ENCODE measurements at places on chromosomes 1 and 21.

DNA sequence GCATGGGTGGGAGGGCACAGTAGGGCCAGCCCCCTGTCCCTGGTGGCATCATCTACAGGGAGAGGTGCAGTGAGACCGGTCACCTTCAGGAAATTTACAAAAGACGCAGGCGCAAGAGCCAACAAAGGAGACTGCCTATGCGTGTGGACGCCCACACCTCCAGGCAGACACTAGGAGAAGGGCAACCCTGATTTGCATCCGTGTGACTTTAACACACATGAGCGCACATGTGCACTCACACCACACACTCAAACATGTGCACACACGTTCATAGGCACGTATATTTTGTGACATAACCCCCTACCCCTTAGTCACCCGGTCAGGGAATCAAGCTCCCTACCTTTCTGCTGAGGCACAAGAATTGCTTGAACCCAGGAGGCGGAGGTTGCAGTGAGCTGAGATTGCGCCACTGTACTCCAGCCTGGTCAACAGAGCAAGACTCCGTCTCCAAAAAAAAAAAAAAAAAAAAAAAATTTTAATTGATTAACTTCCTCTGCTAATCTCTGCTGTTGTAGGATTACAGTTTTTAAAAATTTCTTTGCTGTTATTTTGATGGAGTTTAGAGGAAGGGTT, 84.7 kb upstream of the SLC25A33 start:
- no peak for DNase-seq

DNA sequence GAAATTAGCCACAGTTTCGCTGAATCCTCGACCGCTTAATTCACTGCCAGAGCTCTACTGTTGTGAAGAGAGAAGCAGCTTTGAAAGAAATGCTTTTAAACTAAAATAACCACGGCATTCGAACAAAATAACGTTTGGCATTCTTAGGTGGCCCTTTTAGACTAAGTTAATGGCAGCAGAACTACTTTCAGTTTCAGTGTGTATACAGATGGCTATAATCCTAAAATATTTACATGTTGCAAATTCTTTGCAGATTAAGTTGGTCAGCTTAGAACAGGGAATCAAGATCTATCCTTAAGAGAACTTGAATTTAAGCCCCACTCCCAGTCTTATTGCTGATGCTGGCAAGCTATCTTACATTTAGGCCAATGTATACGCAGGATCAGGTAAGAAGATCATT, 62.7 kb downstream of the ADSS2 start:
- no peak for DNase-seq

DNA sequence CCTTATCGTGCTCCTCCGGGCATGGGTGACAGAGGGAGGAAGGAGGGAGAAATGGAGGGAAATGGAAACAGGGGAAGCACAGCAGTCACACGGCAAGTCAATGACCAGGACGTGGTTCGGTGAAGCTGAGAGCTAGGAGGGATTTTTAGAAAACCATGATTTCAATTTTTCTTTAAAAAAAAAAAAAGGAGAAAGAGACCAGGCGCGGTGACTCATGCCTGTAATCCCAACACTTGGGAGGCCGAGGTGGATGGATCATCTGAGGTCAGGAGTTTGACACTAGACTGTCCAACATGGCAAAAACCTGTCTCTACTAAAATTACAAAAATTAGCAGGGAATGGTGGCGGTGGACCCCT, 776 bp upstream of the TNFRSF9 start:
- DNase-seq = no peak

DNA sequence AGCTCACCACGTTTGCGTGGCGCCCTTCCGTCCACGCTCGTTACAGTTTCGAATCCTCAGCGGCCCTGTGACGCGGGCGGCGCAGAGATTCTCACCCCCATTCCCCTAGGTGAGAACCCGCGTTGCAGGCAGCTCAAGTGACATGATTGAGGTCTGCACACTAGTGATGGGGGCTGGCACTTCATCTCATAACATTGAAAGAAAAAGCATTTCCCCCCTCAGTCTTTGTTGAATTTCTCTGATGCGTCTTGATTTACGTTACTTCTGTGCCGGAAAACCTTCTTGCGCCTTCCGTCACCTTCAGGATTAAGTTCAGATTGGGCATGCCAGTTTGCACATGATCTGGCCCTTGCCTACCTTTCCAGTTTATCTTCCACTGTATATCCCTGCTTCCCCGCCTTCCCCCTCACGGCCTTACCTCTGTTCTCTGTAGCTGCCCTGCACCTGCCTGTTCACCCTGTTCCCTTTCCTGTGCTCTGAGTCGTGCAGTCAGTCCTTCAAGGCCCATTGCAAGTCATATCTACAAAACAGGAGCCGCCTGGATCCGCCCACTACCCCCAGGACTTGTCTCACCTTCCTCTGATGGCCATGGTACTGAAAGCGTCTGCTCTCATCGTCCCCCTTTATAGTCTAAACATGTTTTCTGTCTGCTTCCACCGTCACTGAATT, 1.1 kb downstream of the CTPS1 start:
- DNase-seq = peak; percentile 44

DNA sequence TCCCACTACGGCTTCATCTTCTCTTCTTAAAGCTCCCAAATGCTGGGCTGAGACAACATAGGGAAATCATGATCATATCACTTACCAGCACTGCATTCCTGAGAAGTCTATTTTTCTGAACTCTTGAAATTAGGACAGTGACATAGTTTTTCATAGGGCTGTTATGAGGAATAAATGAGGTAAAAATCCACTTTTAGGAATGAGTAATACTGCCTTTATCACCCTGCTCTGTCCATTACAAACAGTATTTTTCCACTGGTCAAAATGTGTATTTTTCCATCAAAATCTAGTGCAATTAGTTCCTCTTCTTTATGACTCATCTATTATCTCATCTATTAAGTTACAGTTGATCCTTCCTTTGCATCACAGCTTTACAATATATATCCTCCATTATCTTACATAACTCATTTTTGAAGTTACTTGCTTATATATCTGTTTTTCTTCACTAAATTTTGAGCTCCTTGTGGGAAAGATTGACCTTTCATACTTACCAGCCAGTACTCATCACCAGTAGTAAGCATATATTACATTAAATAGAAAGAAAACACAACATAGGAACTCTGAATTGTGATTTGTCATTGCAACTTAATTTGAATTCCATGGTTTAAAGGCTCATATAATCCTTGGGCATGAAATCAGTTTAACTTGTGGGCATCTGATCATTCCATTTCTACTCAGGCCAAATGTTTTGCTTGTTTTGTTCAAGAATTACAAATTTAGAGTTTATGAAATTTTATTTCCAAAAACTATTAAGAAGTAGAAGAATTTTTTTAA, 37.1 kb downstream of the PRRX1 start:
- no peak for DNase-seq

DNA sequence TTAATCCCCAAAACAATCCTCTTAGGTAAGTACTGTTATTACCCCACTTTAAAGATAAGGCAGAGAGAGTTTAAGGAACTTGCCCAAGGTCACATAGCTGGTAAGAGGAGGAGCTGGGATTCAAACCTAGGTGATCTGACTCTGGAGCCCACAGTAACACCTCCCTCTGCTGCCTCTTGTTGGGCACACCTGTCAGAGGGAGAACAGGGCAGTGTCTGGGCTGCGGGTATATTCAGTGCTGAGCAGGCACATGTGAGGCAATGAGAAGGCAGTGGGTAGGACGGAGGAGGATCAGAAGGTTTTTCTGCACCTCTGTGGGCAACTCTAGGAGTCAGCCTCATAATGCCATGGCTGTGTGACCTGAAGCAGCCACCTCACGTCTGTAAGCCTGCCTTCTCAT, 1.8 kb downstream of the HPCA start:
- DNase-seq = no peak

DNA sequence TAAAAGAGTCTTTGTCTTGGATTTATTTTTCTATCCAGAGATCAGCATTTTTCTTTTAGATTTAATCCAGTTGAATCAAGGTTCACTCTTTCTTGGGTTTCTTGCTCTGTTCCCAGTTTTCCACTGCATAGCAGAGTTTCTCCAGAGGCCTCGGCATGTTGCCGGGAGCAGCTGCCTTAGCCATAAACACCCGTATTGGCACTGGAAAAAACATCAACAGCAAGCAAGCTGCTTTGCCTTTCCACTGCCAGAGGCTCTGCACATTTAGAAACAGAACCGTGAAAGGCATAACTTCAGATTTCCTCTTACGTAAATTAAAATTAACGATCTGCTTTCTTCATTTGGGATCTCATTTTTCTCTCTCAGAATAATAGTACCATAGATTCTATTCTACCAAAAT, 181.8 kb upstream of the L1TD1 start:
- no peak for DNase-seq

DNA sequence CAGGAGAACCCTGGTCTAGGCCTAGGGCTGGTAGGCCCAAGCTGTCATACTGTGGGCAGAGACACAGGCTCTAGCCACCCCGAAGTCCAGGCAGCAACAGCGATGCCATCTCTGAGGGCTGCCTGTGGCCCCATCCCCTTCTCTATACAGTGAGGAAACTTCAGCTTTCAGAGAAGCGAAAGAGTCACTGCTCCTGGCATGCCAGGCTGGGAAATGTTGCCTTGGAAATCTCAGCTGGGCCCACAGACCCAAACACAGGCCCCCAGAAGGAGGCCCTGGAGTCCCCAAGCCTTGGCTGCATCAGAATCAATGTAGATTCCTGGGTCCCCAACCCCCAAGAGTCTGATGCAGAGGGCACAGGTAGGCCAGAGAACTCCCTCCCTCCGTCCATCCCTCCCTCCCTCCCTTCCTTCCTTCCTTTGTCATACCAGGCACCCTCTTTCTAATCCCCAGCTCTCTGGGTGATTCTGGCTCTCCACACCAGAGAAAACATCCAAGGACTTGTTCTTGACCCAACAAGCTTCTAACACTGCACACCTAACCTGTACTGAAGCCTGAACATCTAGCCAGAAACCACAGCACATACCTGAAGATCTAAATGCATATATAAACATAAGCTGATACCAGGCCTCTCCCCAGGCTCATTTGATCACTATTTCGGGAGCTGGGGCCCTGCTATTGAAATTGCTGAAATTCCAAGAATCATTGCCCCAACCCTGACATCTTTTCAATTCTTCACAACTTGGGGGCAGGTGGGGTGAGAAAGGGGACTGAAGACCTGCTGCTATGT, 143.2 kb upstream of the EDN2 start:
- DNase-seq = no peak

GRCh38 chr1:84202126-84202525, 58.1 kb downstream of the PRKACB start:
- DNase-seq = no peak

DNA sequence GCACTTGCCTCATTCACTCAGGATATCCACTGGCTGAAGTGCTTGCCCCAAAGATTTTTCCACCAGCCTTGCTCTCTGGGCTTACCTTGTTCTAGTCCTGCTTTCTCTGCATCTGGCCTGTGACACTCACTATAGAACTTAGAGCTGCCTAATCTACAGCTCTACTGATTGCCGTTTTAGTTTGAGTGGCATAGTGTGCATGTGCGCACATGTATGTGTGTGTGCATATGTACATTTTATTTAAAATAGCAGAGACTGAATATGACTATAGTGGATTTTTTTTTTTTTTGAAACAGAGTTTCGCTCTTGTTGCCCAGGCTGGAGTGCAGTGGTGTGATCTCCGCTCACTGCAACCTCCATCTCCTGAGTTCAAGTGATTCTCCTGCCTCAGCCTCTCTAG, 92.0 kb upstream of the CCDC190 start:
- DNase-seq = no peak

GRCh38 chr1:42209526-42210251, 45.1 kb upstream of the GUCA2A start:
- DNase-seq = no peak

DNA sequence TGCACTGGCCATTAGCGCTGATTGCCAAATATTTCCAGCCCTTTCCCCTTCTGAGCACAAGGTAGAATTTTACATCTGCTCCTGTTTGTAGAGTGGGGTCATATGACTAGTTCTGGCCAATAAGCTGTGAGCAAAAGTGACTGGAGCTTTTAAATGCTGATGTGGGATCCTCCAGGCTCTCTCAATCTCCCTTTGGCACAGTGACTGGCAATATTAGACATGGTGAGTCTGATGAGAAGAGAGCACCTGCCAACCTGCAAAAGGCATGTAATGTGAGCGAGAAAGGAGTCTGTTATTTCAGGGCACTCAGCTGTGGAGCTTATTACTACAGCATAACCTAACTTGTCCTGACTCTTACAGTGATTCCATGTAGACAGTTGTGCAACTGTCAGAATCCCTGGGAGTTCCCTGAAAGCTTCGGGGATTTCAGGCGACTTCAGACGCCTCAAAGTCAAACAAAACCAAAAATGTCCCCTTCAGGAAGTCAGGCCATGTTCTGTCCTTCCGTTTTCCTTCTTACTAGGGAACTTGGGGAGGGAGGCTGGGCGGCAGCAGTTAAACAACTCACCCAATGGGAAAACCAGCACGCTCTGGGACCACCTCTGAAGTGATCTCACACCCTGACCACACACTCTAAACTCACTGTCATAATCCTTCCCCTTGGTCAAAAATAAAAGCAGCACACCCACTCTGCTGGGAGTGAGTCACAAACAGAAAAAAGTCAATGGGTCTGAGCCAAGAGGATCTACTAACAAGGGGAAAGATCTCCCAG, 3.6 kb upstream of the RASSF5 start:
- DNase-seq = peak; percentile 71

DNA sequence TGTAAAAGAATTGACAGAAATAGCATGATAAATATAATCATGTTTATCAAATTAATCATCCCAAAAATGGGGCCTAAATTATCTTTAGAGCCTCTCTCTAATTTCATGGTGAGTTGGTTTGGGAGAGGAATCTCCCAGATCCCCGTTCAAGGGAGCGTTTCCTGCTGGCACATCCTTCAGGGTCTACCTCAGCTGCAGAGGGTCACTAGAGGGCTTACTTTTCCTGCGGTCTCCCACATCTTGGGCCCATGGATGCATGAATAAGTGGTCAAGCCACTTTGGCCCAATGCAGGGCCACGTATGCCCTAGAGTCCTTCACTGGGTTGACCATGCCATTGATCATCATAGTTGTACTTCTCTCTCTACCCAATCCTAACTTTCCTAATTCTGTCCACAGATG, 164.1 kb downstream of the USP25 start:
- DNase-seq = no peak

DNA sequence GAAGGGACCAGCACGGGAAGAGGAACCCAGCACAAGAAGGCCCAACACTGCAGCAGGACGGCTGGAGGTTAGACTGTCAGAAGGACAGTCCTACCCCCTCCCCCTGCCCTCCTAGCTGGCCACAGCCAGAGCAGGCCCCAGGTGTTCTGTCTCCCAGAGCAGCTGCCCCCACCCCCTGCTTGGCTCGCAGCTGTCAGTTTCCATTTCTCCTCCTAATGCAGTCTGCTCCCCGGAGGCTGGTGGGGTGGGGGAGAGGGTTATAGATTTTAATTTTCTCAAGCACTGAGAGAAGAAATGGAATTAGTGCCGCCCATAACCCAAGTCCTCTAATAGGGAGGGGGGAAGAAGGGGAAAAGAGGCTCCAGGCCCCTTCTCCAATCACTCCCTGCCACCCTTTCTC, 13.0 kb upstream of the PEAR1 start:
- no peak for DNase-seq

- peak; percentile 57 for DNase-seq
Observed at GRCh38 chr21:38773099-38774061, 32.3 kb upstream of the ETS2 start.

GRCh38 chr1:48692235-48692634, 84.5 kb downstream of the BEND5 start:
- DNase-seq = no peak

Measured in T-helper 2 cell treated with Interferon-gamma antibody and Interleukin-4, amounts not matched to agents 5 μg/mL and 100 μg/mL, for 36 hours (primary cell).